ENCODE measurements at places on chromosomes 16 and 17.
A peak's percentile ranks its signal among the peaks of the same experiment; 100 is the strongest.

GRCh38 chr16:24624102-24624501 lies 84.7 kb downstream of the RBBP6 start:
- no peak for DNase-seq

- DNase-seq, result no peak
Measured at GRCh38 chr17:75970626-75971025, 8.3 kb downstream of the ACOX1 start.

DNA sequence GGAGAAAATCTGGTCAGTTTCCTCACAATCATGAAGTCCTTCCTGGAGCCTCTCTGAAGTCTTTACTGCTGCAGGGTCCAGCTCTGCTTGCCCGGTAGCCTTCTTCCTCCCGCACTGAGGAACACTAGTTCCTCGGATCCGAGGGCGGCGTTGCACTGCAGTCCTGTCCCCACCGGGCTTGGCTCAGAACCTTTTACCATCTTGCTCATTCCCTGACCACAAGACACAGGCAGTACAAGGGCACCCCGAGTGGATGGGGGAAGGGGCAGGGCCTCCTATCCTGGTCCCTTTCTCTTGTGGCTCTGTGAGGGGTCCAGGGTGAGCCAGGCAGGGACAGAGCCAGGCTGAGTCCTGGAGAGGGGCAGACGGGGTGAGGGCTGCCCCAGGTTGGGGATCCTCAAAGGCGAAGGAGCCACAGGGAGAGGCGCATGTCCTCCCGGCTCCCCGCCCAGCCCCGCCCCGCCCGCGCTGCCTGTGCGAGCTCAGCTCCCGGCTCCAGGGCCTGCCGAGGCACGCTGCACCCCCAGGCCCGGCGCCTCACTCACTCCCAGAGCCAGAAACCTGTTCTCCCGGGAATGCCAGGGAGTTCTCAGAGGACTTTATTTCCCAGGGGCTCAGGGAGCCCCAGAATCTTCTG lies 1.5 kb downstream of the FOXN1 start:
- no peak for DNase-seq

- no peak for DNase-seq
Measured at GRCh38 chr16:23145186-23145585, 4.1 kb downstream of the USP31 start.

DNA sequence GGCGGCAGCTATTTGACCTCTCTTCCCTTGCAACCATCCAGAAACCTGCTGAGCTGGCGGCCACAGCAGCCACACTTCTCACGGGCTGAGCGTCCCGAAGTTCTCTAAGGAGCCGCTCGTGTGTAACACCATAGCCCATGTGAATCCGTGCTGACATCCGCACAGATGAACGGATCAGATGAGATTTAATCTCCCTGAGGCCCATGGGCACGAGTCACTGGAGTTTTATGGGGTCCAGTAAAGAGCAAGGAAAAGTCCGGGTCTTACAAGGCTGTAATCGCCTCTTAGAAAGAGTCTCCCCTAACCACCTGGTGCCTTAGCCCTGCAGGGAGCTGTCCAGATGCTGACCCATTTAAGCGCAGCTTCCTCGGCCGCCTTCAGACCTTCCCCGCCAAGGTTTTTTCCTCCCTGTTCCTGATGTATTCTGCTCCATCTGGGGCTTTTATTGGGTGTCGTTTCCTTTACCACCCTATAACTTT lies 5.5 kb upstream of the CACNG5 start:
- DNase-seq, result no peak

- DNase-seq, result no peak
Measured at GRCh38 chr16:83248735-83249463, 558.9 kb upstream of the HSBP1 start.

DNA sequence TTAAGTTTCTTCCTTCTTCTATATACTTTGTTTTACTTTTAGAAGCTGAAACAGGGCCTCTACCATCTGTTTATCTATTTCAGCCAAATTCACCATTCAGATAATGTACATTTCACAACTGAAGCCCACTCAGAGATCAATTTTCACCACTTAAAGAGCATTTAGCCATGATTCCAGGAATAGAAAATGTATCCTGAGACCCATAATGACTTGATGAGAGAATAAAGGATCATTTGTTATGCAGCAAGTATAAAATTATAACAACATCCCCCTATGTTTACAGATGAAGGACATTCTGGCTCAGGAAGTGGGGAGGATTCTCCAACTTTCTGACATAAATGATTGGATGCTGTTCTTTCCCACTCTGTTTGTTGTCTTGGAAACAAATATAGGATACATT lies 962.1 kb upstream of the EEF2KMT start:
- DNase-seq, result no peak

DNA sequence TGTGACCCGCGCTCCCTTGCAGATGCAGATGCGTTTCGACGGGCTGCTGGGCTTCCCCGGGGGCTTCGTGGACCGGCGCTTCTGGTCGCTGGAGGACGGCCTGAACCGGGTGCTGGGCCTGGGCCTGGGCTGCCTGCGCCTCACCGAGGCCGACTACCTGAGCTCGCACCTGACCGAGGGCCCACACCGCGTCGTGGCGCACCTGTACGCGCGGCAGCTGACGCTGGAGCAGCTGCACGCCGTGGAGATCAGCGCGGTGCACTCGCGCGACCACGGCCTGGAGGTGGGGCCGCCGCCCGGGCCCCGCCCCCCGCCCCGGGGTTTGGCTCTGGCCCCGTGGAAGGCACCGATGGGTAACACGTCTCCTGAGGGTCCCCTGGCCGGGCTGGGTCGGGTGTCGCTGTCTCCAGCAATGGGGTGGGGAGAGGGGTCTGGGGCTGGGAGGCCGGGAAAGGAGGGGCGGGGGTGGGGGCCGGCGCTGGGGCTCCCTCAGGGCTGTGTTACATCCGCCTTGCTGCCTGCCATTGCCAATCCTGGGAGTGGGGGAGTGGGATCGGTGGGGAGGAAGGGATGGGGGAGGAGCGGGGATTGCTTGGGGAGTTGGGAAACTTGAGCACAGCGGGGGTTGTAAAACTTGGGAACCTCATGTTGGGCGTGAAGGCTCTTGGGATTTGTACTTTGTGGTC lies 737 bp downstream of the NUDT16L1 start:
- peak; percentile 50 for DNase-seq

GRCh38 chr17:81890447-81891302 lies 711 bp downstream of the ALYREF start:
- DNase-seq, result no peak

DNA sequence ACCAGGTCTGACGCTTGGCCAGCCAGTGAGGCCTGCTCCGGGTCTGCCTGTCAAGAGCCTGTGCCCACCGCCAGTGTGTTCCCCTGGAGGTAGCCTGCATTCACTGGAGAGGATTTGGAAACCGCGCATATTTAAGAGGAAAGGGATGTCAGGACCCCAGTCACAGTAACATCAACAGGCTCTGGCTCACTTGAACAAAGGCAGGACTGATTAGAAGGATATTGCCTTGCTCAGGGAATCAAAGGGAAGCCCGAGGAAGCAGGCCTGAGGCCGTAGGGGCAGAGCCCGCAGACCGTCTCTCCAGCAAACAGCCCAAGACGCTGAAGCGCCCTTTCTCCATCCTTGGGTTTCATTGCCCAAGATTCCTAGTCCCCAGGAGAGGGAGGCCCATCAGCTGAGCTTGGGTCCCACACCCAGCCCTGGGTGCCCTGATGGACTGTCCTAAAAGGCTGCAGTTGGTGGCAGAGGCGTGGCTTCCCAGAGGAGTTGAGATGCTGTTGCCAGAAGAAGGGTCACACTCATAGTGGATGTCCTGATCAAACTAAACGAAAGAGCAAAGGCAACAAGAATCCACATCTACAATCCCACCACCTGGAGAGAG lies 23.2 kb downstream of the NT5M start:
- no peak for DNase-seq

- no peak for DNase-seq
Measured at GRCh38 chr17:61955619-61956018, 27.8 kb upstream of the INTS2 start.

DNA sequence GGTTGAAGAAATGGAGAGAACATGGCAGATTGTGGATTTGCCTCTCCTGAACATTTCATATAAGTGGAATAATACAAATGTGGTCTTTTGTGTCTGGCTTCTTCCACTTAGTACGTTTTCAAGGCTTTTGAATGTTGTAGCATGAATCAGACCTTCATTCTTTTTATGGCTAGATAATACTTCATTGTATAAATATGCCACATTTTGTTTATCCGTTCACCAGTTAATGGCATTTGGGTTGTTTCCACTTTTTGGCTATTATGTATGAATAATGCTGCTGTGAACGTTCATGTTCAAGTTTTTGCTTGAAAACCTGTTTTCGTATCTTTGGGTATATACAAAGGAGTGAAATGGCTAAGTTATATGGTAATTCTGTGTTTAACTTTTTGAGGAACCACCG lies 130.4 kb downstream of the TANC2 start:
- no peak for DNase-seq

DNA sequence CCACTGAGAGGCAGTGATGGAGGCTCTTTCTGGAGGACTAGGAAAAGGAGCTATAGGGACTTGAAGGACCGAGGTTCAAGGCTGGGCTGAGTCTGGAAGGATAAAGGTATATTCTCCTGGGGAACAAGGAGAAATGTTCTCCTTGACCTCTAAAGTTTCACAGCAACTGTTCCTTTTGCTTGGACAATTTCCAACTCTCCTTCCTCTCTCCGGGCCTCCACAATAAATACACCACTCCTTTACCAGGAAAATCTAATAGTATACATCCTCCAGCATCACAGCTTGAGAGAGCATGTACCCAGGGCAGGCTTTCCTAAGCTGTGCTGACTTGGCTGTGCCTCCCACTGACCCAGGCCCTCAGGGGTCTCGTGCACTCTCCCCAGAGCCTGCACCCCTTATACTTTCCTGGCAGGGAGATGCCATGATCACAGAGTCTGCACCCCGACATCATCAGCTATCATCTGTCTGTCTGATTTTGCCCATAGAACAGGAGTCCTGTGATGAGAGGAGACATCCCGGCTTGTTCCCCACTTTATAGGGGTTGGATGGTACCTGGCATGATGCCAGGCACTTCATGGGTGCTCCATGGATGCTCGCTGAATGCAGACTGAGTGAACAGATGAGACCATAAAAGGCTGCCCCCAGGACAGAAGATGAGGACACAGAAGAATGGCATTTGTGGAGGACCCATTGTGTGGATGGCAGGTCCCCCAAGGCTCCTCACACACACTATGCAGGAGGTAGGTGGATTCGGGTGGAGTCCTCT lies 582.6 kb upstream of the CDH5 start:
- no peak for DNase-seq

DNA sequence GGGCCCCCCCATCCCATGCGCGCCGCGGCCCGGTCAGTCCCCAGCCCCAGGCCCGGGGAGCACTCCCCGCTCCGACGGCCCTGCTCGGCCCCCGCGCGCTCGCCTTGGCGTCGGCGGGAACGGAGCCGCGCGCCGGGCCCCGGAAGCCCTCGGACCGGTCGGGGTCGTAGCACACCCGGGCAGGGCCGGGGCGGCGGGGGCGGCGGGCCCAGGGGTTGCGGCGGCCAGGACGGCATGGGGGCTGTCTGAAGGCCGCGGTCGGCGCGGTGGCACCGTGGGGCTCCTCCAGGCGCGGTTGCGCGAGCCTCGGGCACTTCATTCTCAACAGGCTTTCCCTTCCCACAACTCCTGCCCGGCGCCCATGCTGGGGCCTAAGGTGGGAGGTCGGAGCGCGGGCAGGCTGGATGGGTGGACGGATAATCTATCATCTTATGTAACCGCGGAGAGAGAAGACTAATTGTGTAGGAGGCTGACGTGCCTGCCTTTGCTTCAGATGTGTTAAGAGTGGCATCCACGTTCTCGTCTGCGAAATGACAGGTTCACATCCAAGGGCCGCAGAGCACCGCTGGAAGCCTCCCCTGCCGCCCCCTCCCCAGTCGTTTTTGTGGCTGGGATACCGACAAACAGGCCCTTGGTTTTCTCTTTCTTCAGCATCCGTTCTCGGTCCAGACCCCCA lies 708 bp downstream of the BAIAP2 start:
- no peak for DNase-seq

- DNase-seq, result no peak
Measured at GRCh38 chr17:64337676-64338075, 53.0 kb downstream of the PECAM1 start.

DNA sequence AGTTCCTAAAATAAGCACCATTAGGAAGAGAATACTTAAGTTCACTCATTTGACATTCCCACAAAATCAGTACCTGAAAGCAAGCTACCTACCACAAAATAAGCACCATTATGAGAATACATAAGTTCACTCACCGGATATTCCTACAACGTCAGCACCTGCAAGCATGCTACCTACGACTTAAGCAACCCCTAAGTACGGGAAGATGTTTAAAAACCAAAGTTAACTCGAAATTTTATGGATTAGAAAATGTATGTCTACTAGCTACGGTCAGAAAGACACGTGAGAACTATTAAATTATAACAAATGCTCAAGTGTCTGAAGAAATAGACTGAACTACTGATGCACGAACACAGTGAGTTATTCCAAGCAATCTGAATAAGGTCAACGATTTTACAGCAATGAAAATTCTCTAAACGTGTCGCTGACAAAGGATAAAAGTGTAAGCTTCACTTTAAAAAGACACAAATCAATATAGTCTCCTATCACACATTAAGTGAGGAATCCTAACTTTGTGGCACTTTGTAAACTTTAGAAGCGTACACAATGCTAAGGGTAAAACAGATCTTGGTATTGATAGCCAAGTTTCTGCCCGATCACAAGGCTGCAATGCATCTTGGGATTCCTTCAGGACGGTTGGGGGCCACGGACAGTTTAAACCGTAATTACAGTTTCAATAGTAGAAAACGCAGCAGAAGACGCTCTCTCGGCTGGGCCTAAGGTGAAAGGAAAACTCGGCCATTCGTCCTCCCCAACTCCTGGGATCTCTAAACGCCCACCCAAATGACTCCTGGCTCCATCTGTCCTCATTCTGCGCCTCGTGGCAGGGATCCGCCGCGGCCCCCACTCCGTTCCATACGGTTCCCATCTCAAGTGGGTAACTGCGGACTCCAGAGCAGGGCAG lies 1.3 kb downstream of the GSPT1 start:
- DNase-seq, result peak; percentile 56

GRCh38 chr16:66278111-66278531 lies 88.4 kb upstream of the CDH5 start:
- DNase-seq, result no peak

DNA sequence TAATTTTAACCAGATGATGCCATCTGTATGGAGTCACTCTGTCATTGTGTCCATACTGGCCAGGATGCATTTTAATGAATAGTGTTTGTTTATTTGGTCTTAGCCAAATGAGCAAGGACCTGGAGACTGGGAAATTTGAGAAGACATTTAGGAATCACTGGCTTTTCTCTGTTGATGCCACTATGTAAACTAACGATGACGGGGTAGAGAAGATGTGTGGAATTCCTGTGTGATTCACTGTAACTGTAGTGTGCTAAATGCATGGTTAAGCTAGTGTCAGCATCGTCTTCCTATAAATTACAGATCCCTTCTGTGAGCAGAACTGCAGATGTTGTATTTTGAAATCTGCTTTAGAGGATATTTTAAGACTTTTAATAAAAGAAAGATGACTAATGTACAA lies 66.6 kb downstream of the NOS2 start:
- DNase-seq, result no peak

All from central memory CD4-positive, alpha-beta T cell (primary cell).